Immature natural killer cell (primary cell): ENCODE measurements at places on chromosomes 2 and 18. TPM values are rescaled to one million over a fixed set of nuclear protein-coding genes. Genes with fewer than 3 reads are reported as not detected.

GRCh38 chr2:99670768-99671734, 181.2 kb upstream of the REV1 start:
- no peak overlapping the region for H3K27ac ChIP-seq
- H3K36me3 ChIP-seq, result no peaks in the 10 kb centered on the region
- H3K4me1 ChIP-seq, result no peaks in the 10 kb centered on the region
- no peaks in the 10 kb centered on the region for H3K27me3 ChIP-seq
- no peak overlapping the region for H3K4me3 ChIP-seq

GRCh38 chr18:801137-801536, 10.9 kb downstream of the YES1 start:
- no peaks in the 10 kb centered on the region for H3K27me3 ChIP-seq
- peaks cover 86% of the 10 kb centered on the region for H3K4me1 ChIP-seq
- H3K4me3 ChIP-seq, result peak overlapping the region; percentile 56
- H3K36me3 ChIP-seq, result no peaks in the 10 kb centered on the region

DNA sequence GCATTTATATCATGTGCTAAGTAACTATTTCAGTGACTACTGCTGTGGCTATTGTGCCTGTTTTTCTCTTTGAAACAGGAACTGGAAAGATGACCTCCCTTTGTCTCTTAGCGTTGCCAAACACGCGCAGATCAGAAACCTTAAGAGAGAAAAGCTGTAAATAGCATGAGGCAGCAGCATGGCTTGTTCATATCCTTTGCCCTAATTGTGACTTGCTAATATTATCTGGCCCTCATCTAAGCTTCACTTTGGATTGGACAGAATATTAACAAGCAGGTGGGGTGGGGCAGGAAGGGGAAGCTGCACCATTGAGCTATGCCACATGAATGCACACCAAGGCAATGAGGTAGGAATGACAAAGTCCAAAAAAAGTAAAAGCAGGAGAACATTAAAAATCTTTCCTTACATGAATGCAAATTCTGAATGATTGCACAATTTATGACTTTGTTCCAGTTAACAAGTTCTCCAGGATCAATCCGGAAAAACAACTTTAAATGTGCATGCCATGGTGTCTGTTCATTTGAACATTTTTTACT, 128.4 kb downstream of the IRS1 start:
- no peak overlapping the region for H3K4me3 ChIP-seq
- H3K27me3 ChIP-seq, result peaks cover 3% of the 10 kb centered on the region
- no peak overlapping the region for H3K27ac ChIP-seq

DNA sequence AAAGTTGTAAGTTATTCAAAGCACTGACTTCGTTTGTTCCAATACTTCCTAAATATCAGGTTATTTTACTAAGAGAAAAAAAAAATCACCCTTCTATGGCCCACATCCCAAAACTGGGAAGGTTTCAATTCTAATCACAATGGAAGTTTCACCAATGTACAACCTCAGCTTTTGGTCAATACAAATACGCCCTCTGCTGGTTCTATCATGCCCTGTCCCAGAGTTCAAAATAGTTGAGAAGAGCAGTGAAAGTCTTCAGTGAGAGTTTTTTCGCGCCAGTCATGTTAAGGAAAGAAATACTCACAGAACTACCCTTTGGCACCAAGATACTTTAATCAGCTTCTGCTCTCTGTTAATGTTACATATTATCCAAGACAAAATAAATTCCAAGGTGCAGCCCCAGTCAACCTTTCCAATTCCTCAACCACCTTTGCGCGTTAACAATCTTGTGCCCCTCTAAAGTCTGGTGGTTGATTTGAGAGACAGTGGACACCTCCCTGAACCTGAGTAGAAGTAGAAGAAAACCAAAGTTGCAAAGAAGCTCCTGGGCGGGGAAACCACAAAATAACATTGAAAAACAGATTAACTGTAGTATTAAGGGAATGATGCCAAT, 59.9 kb downstream of the SUMO1 start:
- H3K27ac ChIP-seq, result no peak overlapping the region
- peaks cover 4% of the 10 kb centered on the region for H3K27me3 ChIP-seq
- H3K4me1 ChIP-seq, result no peaks in the 10 kb centered on the region
- no peak overlapping the region for H3K4me3 ChIP-seq

DNA sequence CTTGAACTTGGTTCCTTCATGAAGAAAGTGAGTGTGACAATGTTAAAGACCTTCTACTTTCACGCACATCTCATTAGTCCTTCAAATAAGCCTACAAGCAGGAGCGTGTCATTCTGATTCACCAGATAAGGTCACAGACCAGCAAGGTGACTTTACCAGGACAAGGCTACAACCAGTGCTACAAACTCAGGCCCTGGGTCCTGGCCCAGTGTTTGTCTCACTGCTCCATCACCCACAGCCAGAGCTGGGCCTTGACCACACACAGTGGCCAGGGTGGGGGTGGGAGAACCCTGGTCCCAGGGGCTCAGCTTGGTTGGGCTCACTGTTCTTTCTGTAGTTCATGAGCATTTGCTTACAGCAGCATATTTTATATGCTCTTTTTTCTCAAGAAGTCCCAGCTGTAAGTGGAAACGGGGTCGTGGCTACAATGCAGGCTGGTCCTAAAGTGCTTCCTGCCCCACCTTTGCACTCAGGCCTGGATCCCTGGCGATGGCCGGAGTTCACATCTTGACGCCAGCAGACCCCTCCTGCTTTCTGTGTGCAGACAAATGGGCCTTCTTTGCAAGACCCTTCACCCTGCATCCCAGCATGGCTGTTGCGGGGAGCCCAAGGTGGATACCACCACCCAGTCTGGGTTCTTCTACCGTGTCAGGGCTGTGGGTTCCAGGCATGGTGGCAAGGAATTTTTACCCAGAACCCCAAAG, 153.6 kb upstream of the EPAS1 start:
- no peak for DNase-seq
- H3K27ac ChIP-seq, result no peak overlapping the region
- H3K4me1 ChIP-seq, result peaks cover 18% of the 10 kb centered on the region
- H3K27me3 ChIP-seq, result no peaks in the 10 kb centered on the region
- H3K4me3 ChIP-seq, result no peak overlapping the region

DNA sequence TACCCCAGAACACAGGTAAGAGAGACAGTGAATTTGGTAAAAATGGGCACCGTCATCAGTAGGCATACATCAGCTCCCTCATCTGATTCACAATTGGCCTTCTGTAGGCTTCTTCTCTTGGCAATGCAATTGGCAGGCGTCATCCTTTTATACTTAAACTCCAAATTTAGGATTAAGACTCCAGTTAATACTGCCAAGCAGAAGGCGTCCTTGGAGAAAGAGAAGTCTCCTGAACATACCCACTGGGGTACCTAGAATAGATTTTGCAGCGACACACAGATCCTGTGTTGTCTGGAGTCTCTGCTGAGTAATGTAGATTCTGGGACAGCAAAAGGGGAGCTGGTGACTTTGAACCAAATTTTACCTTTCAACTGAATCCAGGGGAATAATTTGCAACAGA, 592 bp upstream of the METAP1D start:
- peak overlapping the region; percentile 71 for H3K27ac ChIP-seq
- peak overlapping the region; percentile 79 for H3K4me3 ChIP-seq
- no peak for DNase-seq
- H3K4me1 ChIP-seq, result peaks cover 12% of the 10 kb centered on the region
- H3K27me3 ChIP-seq, result peaks cover 10% of the 10 kb centered on the region

DNA sequence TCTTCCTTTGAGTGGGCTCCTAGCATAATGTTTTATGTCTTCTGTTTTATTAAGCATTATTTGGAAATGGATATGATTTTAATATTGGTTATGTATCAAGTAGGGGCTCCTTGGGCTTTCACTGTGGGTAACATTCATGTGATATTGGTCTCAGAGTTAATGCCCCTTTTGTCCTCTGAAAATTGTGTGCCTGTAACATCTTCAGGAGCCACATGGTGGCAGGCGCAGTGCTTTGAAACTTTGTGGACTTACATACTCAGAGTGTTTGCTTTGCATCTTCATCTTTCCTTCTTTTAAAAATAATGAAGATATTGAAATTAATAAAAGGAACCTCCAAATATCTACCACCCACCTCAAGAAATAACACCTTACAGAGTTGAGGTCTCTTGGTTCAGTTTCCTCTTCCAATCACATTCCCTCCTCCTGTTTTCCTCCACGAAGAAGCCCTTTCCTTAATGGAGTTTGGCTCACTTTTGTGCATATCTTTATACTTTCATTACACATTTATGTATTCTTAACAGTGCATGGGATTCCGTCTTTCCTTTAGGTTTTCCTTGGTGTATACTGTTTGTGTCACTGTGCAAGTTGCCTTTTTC, 73.5 kb downstream of the LIMS1 start:
- no peak overlapping the region for H3K4me3 ChIP-seq
- H3K36me3 ChIP-seq, result no peaks in the 10 kb centered on the region
- DNase-seq, result no peak
- H3K27me3 ChIP-seq, result no peaks in the 10 kb centered on the region
- H3K4me1 ChIP-seq, result peaks cover 31% of the 10 kb centered on the region

DNA sequence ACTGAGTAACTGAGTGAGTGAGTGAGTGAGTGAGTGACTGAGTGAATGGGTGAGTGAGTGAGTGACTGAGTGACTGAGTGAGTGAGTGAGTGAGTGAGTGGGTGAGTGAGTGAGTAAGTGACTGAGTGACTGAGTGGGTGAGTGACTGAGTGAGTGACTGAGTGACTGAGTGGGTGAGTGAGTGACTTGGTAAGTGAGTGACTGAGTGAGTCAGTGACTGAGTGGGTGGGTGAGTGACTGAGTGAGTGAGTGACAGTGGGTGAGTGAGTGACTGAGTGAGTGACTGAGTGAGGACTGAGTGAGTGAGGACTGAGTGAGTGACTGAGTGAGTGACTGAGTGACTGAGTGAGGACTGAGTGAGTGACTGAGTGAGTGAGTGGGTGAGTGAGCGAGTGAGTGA, 13.9 kb downstream of the MAL start:
- H3K36me3 ChIP-seq, result peaks cover 4% of the 10 kb centered on the region
- no peak for DNase-seq
- peaks cover 6% of the 10 kb centered on the region for H3K27me3 ChIP-seq
- H3K27ac ChIP-seq, result no peak overlapping the region
- no peaks in the 10 kb centered on the region for H3K4me1 ChIP-seq

DNA sequence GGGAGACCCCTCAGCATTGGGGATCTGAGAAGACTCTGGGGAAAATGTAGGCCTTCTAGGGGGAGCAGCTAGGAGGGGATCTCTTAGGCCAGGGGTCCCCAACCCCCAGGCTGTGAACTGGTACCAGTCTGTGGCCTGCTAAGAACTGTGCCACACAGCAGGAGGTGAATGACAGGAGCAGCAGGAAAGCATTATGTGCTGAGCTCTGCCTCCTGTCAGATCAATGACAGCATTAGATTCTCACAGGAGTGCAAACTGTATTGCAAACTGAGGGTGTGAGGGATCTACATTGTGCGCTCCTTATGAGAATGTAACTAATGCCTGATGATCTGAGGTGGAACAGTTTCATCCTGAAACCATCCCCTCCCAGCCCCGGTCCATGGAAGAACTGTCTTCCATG, 127.3 kb downstream of the SCG2 start:
- H3K27me3 ChIP-seq, result peaks cover 1% of the 10 kb centered on the region
- no peaks in the 10 kb centered on the region for H3K4me1 ChIP-seq
- no peak overlapping the region for H3K4me3 ChIP-seq
- no peaks in the 10 kb centered on the region for H3K36me3 ChIP-seq
- DNase-seq, result no peak

- DNase-seq, result no peak
- H3K36me3 ChIP-seq, result peaks cover 38% of the 10 kb centered on the region
- no peaks in the 10 kb centered on the region for H3K27me3 ChIP-seq
- H3K4me1 ChIP-seq, result no peaks in the 10 kb centered on the region
Observed at GRCh38 chr2:179936654-179937053, 70.4 kb downstream of the CWC22 start.

ITGB6 gene
- polyA plus RNA-seq, result not detected

TMEM247 gene
- not detected for polyA plus RNA-seq

COPS7B gene
- polyA plus RNA-seq, result 23.2 TPM
